ENCODE measurements at places on chromosomes 16 and 17.

DNA sequence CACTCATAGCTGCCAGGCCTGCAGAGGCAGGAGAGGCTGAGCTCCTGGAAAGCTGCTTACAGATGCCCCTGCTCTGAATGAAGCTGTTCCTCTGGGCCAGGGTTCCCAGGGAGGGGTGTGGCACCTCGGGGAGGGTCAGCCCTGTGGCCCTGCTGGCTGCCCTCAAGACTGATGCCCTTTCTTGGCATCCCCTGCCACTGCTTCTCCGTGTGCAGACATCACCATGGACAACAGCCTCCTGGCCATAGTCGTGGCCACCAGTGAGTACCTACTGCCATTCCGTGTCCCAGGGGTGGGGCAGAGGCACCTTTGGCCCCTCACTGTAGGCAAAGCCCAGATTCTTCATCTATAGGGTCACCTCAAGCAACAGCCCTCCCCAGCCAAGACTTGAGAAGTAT is 8.9 kb downstream of the MRPL27 start:
- DNase-seq: no peak

DNA sequence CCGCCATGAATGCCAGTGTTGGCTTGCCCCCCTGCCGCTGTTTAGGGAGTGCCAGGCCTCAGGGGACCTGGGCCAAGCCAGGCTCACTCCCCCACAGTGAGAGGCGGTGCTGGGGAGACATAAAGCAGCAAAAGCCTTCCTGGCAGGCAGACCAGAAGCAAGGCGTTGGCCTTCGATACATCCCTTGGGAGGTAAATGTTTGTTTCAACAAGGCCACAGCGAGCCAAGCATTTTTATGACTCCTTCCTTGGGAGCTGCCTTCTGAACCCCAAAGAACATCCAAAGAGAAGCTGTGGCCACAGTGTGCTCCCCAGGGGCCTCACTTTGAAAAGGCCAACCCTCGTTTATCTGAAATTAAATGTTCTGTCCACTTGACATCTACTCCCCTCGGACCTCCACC is 119.7 kb upstream of the CIBAR2 start:
- no peak for DNase-seq

DNA sequence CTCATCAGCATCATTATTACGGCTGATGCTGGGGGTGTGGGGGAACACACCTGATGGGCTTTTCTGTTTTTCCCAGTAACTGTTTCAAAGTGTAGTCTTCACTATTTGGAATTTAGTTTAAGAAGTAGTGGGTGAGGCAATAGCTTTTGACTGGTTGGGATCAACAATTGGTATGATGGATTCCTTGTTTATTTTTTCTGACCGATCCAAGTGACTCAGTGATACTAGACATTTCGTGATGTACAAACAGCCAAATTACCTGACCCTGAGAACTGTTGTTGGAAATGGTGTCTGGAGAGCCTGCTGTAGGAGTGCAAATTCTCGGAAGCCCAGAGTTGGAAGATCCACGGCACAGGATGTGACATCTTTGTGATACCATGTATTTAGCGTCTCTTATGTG is 204.2 kb downstream of the PRKCA start:
- DNase-seq: no peak

DNA sequence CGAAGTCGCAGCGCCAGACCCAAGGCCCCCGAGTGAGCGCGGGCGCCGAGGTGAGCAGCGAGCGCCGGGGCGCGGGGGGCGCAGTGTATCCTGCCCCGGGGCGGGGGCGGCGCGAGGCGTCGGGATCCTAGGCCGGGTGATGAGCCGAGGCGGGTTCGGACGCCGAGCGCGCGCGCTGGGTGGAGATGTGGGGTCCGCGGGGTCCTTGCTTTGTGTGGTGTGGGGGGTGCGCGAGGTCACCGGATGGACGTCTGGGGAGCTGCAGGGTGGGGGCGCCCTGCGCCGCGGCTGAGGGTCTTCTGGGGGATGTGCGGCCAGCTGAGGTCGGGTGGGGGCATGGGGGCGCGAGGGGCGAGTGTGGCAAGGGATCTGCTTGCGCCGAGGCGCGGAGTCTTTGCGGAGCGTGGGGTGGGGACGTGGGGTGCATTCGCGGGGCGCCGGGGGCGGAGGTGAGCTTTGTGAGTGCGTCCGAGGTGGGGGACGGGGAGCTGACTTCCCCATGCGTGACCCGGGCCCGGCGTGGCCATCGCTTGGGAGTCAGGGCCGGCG is 560 bp downstream of the RAI1 start:
- DNase-seq: peak; percentile 36

DNA sequence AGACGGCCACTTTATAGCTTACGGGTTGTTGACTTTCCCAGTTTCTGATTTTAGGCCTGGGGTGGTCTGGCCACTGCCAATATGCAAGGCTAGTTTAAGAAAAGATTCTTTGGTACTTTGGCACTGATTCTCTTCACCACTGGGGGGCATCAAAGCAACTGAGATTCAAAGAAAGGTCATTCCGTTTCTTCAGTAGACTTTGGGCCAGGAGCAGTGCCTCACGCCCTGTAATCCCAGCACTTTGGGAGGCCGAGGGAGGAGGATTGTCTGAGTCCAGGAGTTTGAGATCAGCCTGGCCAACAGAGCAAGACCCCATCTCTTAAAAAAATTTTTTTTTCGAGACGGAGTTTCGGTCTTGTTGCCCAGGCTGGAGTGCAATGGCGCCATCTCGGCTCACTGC is 53.0 kb downstream of the RPA1 start:
- DNase-seq: peak; percentile 25

GRCh38 chr17:48627623-48628521 is 1.7 kb upstream of the HOXB9 start:
- DNase-seq: no peak

GRCh38 chr16:58498341-58499091 is 1.4 kb upstream of the NDRG4 start:
- no peak for DNase-seq

GRCh38 chr17:57294629-57295501 is 38.5 kb downstream of the MSI2 start:
- peak; percentile 34 for DNase-seq

DNA sequence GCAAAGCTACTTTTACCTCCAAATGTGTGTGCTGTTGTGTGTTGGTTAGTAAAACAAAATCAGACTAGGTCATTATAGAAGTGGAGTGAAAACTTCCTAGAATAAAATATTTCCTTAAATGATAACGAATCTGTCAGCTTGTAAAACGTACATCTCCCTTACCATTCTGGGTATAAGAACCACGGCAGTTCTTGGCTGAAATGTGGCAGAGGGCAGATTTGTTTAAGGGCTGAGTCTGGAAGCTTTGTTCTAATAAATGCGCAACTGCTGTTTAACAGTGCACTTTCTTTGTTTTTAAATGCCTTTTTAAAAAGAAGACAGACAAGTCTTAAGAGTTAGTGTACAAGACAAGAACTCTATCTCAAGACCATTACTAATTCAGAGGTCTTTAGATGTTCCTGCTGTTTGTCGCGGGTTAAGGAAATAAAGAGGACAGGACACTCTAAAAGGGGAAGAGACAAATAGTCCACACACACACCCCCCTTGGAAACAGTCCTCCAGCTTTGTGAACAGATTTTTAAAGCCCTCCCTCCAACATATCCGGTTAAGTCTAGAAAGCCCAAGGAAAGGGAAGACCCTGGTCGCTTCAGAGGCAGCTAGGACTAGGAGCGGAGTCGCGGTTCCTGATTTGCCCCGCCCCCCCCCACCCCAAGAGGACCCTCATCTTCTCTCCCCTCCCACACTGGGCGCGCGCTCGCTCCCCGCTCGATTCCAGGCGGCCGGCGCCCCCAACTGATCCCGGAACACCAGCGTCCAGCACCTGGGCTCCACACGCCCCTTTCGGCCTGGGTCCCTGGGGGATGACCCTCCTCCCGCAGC is 658 bp downstream of the SYNRG start:
- DNase-seq: peak; percentile 27

- no peak for DNase-seq
These were observed 1.4 kb downstream of the GPR139 start for GRCh38 chr16:20072146-20072873.

- DNase-seq: no peak
These were observed 17.1 kb downstream of the ITGB4 start for GRCh38 chr17:75738218-75738802.

DNA sequence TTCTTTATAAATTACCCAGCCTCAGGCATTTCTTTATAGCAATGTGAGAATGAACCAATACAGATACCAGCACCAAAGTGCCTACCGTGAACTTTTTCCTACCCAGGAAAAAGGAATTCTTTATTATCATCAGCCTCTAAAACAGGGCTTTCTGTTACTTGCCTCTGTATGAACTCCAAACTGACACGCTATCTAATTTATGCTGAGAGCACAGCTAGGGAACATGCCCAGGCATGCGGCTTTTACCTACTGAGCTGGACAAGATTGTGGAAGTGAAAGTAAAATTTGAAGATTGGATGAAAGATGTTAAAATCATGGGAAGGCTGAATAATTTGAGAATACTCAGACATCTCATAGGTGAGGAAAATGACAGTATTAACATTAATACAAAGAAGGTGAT is 24.4 kb upstream of the ADCY9 start:
- no peak for DNase-seq

DNA sequence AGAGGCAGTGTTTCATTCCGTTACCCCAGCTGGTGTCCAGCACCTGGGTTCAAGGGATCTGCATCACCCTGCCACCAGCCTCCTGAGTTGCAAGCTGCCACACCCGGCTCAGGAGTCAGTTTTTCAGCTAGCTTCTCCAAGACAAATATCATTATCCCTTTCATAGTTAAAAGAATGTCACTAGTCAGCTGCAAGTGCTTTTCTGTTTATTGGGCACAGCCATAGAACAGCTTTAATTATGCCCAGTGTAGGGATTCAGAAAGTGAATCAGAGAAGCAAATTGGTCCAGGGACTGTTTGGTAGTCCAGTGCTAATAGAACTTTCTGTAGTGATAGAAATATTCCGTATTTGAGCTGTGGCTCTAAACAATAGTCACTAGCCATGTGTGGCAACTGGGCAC is 2.9 kb upstream of the AOC3 start:
- DNase-seq: no peak

DNA sequence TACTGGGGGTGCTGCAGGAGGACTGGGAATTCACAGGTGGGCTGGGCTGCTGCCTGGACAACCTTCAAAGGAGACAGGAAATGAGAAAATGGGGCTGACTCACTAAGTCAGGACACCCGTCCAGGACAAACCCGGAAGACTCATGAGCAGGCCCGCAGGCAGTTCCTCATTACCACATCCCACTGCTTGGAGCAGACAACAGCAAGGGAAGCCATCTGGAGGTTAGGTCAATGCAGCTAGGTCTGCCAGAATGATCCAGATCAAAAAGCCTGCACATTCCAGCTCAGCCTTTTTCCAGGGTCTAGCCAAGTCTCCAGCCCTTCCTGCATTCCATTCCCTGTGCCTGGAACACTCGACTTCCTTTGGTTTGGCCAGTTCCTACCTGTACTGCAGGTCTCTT is 536.5 kb upstream of the CDH11 start:
- no peak for DNase-seq

DNA sequence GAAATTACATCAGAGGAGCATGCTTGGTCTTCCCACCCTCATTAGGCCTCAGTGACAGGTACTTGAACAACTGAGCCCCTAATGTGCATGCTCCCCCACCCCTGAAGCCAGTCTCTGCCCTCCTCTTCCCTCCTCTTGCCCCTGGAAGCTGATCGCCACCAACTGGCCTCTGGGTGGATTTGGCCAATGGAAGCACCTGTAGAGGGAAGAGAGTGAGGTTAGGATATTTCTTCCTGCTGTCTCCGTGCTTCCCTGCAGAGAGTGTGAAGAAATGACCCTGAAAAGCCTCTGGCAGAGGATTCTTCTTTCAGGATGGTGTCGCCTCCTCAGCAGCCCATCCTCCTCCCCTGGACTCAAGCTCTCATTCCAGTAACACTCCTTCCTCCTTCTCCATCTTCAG is 5.9 kb upstream of the CBLN1 start:
- DNase-seq: no peak

DNA sequence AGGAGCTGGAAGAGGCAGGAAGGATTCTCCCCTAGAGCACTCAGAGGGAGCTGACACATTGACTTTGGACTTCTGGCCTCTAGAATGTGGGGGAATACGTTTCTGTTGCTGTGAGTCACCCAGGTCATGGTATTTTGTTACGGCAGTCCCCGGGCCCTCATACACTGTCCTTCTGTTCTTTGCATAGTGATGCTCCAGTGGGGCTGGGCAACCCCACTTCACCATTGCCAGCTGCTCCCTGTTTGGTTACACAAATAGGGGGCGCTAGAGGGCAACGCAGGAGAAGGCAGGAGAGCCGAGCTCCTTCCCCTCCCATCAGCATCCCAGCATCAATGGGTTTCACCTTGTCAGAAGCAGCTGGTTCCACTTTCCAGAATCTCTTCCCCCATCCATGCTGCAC is 257.7 kb upstream of the FOXF1 start:
- no peak for DNase-seq

GRCh38 chr17:34769049-34769448 is 189.7 kb downstream of the TMEM132E start:
- DNase-seq: no peak

GRCh38 chr17:5118219-5118618 is 2.4 kb downstream of the USP6 start:
- no peak for DNase-seq

- no peak for DNase-seq
These were observed 7.0 kb downstream of the CDR2L start for GRCh38 chr17:74994440-74994839.
